ENCODE measurements at places on chromosomes 11 and 22. TPM values are rescaled to one million over a fixed set of nuclear protein-coding genes. Genes with fewer than 3 reads are reported as not detected.

The SCN4B gene
- total RNA-seq: 2.9 TPM

The GDPD4 gene
- total RNA-seq: not detected

The BBOX1 gene
- total RNA-seq: 0.45 TPM

The OR5A1 gene
- total RNA-seq: not detected

The RASL10A gene
- total RNA-seq: 2.2 TPM

The NLRP14 gene
- 0.53 TPM for total RNA-seq

The UBASH3B gene
- 9.2 TPM for total RNA-seq

The RFPL3 gene
- not detected for total RNA-seq

The C11orf16 gene
- not detected for total RNA-seq

The CRY2 gene
- total RNA-seq: 74.2 TPM

The VWA5A gene
- 27.6 TPM for total RNA-seq

The GTF2H1 gene
- total RNA-seq: 53.5 TPM

The LRRC75B gene
- 17.5 TPM for total RNA-seq

The TSKU gene
- 48.8 TPM for total RNA-seq

The ARHGAP8 gene
- total RNA-seq: 17.3 TPM

The SYT12 gene
- total RNA-seq: 0.71 TPM

The EML3 gene
- 113 TPM for total RNA-seq

The CRYBA4 gene
- not detected for total RNA-seq

The GLYATL2 gene
- 0.27 TPM for total RNA-seq

The SCO2 gene
- total RNA-seq: 1.9 TPM

The GUCY1A2 gene
- 12.4 TPM for total RNA-seq

The MS4A6A gene
- total RNA-seq: 87.6 TPM

The SYT9 gene
- not detected for total RNA-seq

The OR51B5 gene
- 1.4 TPM for total RNA-seq

The PIH1D2 gene
- 1.8 TPM for total RNA-seq

The SMC1B gene
- not detected for total RNA-seq

All from sciatic nerve (tissue), 2 donors.